Epithelial cell of prostate (primary cell): ENCODE measurements at places on chromosomes 4 and X.

GRCh38 chr4:32562010-32562409 lies 1841.8 kb downstream of the PCDH7 start:
- no peak for DNase-seq

DNA sequence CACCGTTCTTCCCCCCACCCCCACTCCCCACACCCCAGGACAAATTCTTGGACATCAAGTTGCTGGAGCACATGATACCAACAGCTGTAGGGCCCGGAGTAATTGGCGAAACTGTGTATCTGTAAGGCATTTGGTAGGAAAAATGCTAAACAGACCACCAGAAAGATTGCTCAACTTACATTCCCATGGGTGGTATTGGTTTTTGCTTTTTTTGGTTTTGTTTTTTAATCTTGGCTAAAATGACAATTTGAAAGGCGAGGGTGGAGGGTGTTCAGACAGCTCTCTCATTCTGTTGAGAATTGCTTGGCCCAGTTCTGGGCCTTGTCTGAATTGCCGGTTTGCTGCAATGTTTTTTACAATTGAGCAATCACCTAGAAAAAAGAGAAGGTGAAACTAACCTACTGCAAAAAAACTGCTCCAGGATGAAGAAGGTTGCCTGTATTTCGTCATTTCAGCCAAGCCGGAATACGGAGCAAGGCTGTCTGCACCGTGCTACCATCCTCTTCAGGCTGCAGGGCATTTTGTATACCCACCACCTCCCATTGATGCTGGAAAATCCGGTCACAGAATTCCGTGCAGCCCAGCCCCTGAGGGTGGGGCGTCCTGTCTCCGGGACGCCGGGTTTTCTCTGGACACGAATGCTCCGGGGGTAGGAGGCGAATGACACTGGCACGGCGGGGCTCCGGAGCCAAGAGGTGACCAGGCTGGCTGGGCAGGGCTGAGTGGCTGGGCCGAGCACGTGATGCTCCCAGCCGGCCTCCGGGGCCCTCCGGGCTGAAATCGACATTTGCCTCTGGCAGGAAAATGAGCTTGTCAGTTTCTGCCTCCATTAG lies at the start of gene CLCN4:
Gene CLCN4, plus strand, starts transcription at position 777 of the 833 bp plus-strand sequence. CDS start 28,058 bp downstream, outside the sequence.
- DNase-seq = no peak

DNA sequence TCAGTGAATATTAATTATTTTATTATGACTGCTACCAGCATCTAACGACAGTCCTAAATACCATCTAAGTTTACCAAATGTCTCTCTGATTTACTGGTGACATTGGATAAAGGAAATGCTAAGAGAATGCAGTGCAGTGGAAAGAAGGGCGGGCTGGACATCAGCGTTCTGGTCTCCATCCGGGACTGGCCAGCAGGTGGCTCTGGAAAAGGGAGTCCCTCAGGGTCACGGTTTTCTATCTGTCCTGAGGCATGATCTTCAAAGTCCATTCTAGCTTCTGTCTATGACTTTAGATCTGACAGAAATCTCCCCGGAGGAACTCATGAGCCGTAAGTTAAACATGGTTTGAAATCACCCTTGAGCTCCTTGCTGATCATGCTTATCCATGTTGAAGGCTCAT lies 3.3 kb downstream of the TRIM2 start:
- no peak for DNase-seq

DNA sequence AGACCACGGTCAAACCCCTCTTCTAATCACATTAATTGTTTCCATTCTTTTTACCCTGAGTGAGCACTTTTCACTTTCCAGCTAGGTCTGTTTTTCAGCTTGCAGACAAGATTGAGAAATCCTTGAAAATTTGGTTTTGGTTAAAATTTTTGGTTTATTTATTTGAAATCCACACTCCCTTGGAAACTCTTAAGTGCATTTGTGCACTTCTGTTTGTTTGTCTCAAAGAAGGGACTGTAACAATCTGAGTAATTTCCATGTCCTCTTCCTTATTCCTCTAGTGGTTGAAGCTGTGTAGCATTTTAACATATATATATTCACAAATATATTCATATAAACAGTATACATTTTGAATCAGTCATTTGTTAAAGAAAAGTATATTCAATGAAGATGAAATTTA lies 333.3 kb downstream of the ANK2 start:
- no peak for DNase-seq

- DNase-seq = no peak
Measured at GRCh38 chrX:153530411-153531129, 13.1 kb downstream of the ATP2B3 start.

DNA sequence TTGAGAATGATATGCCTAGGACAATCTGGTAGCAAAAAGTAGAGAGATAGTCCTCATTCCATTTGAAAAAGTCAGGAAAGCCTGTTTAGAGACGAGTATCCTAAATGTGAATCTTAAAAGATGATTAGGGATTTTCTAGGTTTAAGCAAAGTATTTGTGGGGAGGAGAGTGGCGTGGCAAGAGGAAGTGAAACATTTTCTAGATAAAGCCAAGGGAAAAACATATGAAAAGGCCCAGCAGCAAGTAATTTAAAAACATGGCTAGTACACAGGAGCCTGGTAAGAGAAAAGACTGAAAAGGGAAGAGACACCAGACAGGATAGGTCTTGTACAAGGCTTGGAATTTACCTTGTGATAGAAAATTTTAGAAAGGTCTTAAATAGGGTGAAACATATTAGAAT lies 45.9 kb downstream of the CORIN start:
- DNase-seq = no peak

GRCh38 chr4:130812117-130812765 lies 1716.3 kb downstream of the C4orf33 start:
- no peak for DNase-seq

GRCh38 chr4:89347363-89348025 lies 39.9 kb upstream of the GPRIN3 start:
- no peak for DNase-seq

DNA sequence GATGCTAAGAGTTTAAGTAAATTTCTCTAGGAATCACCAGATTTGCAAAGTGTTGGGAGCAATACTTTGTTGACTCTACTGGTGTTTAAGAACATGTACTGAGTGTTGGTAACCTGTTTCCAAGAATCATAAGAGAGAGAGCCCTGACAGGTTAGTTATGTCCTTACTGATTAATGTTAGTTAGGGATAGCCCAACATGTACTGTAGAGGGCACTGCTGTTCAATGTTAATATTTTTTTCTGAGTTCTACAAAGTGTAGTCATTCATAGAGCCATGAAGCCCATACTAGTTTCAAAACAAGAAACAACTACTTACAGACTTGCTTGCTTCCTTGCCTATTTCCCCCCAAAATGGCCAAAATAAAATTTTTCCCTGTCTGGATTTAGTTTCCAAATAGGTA lies 11.9 kb downstream of the TMPRSS11D start:
- DNase-seq = no peak

DNA sequence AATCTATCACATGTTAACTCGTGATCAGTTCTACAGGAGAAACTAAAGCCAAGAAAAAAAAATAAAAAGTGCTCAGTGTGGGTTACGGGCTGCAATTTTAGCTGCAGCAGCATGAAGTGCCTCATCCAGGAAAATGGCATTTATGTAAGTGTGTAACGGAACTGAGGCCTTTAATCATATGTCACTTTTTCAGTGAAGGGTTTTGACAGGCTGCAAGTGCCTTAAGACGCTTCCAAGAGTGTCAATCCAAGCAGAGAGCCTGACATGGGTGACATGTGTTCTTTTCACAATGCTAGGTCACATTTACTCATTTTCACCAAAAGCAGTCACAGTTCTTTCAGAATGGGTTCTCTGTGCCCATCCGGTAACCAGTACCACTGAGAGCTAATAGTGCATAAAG lies 604.6 kb downstream of the RAB28 start:
- DNase-seq = no peak

GRCh38 chr4:183798301-183799253 lies 106.5 kb upstream of the STOX2 start:
- DNase-seq = no peak

DNA sequence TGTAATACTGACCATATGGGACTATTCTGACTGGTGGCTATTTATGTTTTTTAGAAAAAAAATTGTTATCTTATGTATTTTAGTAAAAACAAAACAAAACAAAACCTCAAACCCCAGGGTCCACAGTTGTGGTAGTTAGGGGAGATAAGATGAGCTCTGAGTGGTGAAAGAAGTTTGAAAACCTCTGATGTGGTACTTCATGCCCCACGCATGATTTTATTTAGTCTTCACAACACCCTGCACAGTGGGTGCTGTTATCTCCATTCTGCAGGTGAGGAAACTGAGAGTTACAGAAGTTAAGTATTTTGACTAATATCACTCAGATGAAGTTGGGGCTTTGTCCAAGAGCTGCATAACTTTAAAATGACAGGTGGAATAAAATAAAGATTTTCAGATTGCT lies 230.6 kb upstream of the TRPC5 start:
- no peak for DNase-seq
